Hypothalamus (tissue), 51 donors: ENCODE measurements at places on chromosomes 4 and X.

DNA sequence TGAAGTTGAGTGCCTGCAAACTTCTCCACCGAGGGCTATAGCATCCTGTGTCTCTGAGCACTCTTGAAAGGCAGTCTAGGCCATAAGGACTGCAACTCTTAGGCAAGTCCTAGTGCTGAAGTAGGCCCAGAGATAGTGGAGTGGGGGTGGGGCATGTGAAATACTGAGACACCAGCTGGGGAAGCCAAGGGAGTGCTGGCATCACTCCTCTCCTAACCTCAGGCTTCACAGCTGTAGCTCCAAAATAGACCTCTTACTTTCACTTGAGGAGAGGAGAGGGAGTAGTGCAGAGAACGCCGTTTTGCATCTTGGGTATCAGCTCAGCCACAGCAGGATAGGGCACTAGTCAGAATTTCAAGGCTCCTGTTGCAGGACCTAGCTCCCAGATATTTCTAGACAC lies 56.2 kb upstream of the CYSLTR1 start:
- no peak for DNase-seq

DNA sequence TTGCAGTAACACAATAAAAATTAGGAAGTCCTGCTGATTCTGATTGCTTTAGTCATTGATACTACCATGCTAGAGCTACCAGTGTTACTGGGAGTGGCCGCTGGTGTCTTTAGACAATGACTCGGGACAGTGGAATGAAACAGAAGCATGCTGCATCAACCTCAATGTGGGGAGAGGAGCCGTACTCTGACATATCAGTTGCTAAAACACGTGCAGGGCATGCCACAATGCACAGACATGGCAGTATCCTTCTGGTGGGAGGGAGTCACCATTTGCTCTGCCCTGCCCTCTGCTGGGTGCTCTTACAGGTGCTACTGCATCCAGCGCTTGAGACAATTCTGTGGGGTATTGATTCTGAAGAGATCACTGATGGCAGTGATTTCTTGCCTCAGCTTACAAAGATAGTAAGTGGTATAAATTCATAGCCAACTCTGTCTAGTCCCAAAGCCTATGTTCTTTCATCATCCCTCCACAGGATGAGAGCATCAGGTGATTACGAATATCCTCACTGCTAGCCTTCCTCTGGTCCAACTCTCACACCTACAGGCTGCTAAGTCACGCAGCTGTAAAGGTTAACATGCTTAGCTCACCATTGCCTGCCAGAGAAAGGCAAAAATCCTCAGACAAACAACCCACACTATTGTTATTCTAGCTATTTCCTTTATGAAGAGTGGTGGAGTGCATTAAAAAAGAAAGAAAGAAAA lies 43.7 kb downstream of the NSG1 start:
- DNase-seq: no peak

DNA sequence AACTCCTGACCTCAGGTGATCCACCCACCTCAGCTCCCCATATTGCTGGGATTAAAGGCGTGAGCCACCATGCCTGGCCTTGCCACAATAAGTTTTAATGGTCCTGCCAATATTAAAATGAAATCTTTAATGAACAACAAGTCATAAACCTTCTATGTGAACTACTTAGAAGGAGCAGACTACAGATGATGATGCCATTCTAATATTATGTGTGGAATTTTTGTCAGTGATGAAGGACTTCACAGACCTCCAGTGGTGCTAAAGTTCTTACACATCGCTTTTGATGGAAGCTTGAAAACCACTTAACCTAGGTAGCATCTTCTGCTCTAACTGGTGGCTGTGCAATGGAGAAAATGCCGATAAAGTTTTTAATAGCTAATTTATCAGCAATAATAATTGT lies 331.4 kb downstream of the CCSER1 start:
- no peak for DNase-seq

DNA sequence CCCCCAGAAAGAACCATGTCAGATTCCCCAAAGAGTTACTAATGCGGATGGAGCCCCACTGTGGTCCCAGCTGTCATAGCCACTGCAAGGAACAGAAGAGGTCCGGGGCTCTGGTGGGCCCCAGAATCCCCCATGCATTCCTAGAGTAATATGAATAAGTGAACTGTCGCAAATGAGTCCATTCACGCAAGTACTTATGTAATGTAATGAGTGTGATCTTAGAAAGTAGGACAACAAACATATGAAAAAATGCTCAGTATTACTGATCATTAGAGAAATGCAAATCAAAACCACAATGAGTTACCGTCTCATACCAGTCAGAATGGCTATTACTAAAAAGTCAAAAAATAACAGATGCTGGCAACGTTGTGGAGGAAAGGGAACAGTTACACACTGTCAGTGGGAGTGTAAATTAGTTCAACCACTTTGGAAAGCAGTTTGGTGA lies 141.5 kb upstream of the RBPJ start:
- no peak for DNase-seq

DNA sequence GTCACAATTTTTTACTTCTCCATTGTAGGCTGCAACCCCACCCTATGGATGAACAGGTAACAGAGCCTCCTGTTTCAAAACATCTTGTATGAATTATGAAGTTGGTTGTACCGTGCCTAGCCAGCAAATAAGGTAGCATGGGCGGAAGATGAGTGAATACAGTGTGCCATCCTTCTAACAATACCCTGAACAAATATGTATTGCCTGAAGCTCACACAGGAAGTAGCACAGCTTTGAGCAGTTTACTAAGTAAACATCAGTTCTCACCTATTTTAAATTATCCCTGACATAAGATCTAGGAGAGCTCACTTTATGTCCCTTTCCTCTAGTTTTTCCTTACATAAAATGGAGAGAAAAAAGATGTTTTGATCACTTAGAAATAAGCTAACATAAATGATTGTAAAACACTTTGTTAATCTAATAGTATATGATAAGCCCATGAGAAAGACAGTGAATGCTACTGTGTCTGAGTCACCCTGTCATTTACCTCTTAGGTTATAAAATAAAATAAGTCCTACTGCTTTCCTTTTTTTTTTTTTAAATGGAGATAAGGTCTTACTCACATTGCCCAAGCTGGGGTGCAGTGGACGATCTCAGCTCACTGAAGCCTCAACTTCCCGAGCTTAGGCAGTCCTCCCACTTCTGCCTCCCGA lies 36.6 kb downstream of the GRSF1 start:
- DNase-seq: no peak

DNA sequence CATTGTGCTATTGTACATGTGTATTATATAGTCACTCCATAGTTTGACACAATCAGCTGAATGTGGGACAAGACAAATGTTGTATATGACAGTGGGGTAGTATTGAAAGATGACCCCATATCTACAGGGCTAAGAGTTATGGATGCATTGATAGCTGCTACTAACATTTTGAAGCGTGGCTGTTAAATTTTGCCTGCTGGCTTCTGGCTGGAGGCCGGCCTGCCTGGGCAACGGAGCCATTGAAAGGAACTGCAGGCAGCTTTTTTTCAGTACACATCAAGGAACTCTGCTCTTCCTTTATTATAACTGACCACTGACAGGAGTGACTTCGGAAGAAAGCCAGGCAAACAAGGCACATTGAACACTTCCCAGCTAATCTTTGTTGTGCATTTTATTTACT lies 76.1 kb upstream of the TMEM33 start:
- DNase-seq: no peak

GRCh38 chr4:186878203-186878776 lies 154.6 kb upstream of the FAT1 start:
- DNase-seq: no peak

DNA sequence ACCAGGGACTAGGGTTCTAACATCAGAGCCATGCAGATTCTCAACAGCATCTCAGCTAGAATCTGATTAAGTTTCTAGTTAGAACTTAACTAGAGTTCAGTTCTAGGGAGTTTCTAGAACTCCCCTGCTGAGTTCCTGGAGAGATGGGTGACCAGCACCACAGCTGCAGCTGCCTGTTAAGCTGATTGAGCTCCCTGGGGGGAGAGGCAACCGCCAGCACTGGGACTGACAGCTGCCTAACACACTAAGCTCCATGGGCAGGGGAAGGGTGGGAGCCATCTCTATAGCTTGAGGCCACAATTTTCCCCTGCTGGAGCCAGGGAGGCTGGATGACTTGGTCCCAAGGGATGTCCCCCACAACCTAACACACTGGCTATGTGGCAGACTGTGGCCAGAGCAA lies 84.2 kb downstream of the CHIC1 start:
- no peak for DNase-seq

DNA sequence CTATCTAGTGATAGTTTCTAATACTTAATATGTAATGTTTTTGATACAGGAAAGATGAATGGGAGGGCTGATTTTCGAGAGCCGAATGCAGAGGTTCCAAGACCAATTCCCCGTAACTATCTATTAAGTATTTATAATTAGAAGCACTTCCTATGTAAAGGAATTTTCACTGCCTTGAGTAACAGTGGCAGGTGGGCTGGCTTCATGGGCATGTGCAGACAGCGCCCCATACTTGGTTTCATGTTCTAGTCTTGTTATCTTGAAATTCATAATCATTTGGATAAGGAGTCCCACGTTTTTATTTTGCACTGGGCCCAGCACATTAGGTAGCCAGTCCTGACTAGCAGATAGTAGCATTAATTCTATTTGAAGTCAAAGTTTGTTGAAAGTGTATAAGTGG lies 1.7 kb downstream of the OCIAD1 start:
- no peak for DNase-seq

GRCh38 chrX:40484408-40485091 lies 96.2 kb upstream of the ATP6AP2 start:
- no peak for DNase-seq

DNA sequence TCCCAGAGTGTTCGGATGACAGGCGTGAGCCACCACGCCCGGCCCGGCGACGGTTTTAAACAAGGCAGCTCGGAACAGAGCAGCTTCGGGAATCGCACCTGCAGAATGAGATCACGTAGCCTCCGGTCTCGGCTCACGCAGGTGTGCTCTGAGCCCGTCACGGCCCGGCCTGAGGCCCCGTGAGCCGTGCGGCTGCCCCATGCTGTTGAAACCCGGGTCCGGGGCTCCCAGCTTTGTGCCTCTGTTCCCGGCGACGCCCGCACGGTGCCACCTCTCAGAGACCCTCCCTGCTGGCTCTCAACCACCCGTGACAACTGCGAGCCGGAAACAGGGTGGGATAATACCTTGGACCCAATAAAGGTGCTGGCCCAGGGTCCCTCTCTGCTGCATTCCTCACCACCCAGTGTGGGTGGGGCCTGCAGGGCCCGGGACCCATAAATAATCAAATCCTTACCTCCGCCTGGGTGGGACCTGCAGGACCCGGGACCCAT lies 13.4 kb upstream of the PLCXD1 start:
- DNase-seq: no peak

DNA sequence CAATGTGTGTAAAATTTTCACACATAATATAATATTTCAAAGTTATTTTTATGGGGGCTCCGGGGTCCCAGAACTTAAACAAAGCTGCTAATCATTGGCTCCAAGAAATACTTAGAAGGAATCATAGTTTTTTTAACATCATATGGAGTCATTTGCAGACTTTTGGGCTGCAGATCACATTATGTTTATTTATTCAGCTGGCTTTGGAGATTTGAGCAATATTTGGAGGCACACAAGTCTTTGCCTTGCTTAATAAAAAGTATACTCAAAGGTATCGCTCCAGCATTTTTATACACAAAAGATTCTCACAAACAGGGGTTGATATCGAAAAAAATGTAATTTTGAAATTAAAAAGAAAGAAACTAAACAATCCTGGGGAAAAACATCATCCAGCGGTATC lies 382.5 kb upstream of the TENM3 start:
- no peak for DNase-seq

DNA sequence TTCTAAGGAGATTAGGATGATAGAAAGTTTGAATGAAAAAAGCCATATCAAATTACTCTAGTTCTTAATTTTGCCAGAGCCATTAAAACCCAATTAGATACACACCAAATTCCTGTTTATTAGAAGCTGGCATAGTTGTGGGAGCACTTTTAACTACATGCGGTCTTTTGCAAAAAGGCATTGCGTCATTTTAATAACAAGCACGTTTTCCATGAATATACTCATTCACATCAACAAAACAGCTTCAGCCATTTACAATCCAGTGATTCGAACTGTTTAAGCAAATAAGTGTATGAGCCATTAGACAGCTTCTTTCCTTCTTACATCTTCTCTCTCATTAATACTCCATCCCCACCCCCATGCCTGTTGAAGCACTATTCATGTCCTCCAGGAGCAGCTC lies 109.5 kb upstream of the EOLA2 start:
- DNase-seq: no peak

DNA sequence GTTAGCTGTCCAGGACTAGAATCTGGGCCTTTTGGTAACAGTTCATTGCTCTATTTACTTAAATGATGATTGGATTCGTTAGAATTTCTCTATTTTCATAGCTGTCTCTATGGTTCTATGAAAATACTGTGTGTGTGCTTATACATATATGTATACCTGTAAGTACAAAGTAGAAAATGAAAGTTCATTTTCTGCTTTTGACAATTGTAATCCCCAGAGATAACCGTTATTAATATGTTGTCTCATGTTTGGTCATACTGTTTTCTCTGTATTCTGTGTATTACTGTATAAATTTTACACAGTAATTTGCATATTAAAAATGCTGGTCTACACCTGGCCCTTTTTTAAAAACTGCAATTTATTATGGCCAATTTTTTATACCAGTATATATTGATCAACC lies 55.4 kb downstream of the CLCN3 start:
- no peak for DNase-seq

GRCh38 chr4:110610940-110611831 lies 11.7 kb downstream of the PITX2 start:
- no peak for DNase-seq

DNA sequence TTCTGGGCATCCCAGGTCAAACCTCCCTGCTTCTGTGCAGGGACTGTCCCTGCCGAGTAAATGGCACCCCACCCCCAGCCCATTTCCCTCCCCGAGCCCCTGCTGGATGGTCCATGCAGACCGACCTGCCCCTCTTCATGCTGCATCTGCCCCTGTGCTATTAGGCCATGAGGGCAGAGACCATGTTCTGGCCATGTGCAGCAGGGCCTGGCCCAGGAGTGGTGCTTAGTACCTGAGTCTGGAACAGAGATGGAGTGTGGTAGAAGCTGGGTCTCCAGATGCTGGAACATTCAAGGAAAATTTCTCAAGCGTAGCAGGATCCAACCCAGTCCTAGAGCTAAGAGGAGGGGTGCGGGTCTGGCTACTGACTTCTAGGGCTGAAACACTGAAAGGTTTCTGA lies 15.3 kb upstream of the UBA1 start:
- no peak for DNase-seq

DNA sequence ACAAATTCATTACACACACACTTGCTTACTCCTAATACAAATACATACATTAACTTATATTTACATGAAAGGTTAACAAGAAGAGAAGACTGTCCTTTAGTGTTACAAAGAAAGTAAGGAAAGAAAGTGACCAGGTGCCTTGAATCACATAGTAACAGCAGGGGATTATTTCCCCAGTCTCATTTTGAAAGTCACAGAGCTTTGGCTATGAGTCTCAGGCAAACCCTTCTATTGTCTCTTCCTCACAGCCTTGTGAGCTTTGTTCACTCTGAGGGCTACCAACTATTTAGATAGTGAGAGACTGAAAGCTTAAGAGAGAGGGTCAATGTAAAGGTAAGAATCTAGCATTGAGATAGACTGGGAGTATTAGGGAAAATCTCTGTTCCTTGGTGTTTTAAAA lies 161.6 kb downstream of the NPNT start:
- no peak for DNase-seq

- no peak for DNase-seq
Measured at GRCh38 chr4:26141051-26141721, 179.6 kb upstream of the RBPJ start.
